ENCODE measurements at places on chromosomes 7 and 10.

DNA sequence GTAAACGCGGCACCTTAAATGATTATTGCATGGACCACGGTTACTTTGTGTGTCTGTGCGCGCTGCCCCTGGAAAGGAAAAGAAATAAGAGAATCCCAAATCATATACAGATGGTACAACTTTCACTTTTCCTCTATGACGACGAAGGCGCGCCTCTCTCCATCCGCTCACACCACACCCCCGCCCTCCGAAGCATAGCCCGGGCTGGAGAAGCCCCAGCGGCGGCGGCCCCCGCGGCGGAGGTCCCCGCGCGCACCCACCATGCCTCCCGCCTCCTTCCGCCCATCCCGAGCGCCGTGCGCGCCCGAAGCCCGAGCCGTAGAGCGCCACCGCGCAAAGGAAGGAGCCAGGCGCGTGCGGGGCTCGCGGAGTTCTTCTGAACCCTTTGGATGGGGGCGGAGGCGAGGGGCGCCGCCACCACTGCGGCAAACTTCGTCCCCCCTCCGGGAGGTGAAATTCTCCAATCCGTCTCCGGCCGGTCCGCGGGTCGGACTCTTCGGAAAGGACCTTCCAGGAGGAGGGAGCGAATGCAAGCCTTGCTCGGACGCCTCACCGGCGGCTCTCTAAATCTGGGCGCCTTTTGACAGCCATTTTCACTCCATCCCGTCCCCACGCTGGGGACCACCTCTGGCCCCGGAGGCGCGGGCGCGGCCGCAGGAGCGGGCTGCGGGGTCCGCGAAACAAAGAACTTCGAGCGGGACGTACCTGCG is 588 bp downstream of the GLI3 start:
- peak; percentile 75 for DNase-seq

- DNase-seq = no peak
Measured at GRCh38 chr7:30048582-30048981, 20.4 kb downstream of the PLEKHA8 start.

DNA sequence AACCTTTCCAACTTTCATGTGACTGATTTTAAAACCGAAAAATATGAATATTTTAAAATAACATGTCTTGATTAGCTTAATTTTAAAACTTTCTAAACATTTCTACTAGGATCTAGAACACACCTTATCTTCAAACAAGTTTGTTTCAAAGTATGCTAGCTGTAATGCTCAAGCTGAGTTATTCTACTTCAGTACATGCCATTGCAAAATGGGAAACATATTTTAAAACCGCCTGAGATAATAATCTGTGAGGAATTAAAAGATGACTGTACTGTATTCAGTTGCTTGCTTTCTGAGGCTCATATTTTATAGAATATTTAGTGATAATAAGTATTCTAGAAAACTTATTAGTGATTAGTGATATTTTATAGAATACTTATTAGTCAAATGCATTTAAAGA is 99.6 kb downstream of the LMBR1 start:
- DNase-seq = no peak

DNA sequence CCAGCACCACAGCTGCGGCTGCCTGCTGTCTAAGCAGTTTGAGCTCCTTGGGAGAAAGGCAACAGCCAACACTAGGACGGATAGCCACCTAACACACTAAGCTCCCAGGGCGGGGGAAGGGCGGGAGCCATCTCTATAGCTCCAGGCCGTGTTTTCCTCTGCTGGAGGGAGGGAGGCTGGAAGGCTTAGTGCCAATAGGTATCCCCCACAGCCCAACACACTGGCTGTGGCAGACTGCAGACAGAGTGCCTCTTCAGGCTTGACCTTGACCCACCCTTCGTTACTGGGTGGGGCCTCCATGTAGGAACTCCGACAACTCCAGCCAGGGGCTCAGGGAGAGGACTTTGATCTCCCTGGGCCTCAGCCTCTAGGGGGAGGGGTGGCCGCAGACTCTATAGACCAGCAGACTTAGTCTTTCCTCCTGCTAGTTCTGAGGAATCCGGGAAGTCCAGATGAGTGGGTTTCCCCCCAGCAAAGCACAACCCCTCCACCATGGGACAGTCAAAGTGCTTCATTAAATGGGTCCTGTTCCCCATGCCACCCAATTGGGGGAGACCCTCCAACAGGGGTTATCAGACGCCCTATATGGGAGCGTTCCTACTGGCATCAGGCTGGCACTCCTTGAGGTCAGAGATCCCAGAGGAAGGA is 314.4 kb upstream of the MKI67 start:
- DNase-seq = peak; percentile 66

DNA sequence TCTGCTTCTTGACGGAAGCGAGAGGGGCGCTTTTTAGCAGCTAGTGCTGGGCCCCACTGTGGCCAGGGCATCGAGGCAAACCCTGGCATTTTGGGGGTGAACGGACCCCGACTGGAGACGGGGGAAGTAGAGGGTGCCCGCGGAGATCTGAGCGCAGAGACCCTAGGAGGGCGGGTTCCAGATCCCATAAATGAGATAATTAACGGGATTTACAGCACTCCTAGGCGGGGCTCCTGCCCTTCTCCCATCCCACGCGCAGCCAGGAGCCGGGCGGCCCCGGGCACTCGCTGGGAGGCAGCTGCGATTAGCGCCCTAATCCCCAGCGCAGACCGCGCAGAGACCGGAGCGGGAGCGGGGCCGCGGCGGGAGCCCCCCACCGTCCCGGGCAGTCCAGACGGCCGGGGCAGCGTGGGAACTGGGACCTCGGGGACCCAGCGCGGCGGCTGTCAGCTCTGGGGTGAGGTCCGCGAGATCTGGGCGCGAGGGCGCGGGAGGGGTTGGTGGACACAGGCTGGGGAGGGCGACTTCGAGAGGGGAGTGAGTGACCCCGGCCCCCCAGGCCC is 735 bp downstream of the JCAD start:
- DNase-seq = peak; percentile 73
